NCI-H2081 treated with DMSO at 0.1 percent for 48 hours (cell line): ENCODE measurements at places on chromosomes 1 and 21.

DNA sequence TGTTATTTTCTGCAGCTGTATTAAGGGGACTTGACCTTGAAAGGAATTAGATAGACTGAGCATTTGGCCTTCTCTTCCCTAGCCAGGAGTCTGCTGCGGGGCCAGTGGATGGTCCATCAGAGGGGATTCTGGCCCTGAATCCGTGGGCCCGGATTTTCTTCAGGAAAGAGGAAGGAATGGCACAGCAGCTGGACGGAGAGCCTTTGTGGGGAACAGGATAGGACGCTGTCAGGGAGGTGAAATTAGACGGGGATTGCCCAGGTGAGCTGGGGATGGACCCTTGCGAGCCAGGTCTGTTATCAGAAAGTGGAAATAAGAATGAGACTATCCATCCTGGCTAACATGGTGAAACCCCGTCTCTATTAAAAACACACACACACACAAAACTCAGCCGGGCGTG, 1.7 kb upstream of the C2CD2 start:
- no peak for DNase-seq

DNA sequence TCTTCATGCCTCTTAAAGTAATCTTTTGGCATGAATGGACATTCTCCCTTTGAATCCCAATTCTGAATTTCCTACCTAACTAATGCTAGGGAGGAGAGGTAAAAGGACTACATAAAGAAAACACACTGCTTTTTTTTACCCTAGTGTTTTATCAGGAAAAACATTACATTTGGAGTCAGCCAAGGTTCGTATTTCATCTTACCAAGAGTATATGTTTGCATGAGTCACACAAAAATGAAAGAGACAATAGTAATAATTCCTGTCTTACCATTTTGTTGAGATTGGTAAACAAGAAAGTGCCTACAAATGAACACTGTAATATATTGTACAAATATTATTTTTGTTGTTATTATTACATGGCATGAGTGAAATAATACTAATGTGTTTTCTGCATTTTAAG, 112.9 kb upstream of the WARS2 start:
- DNase-seq: no peak

DNA sequence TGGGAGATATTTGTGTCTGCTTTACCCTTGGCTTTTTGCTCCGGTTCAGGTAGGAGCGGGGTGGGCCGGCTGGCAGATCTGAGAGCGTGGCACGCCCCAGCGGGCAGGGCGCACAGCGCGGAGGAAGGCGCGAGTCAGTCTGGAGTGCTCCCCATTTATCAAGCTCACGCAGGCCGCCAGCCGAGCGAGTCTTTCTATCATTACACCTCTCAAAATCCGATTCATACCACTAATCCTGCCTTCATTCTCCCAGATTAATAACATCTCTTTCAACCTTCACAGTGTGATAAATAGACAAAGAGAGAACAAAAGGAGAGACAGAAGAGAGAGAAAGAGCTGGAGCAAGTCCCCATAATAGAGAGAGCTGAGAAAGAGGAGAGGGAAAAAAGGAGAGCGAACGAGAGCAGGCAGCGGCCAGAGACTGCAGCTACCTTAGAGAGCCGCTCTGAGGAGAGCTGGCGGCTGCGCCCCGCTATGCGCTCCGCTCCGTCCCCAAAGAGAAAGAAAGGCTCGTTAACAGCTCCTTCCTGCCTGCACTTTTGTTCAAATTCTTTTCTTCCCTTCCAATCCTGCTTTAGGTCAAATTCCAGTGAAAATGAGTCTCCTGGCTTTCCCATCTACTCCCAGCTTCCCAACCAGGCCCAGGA, 48.0 kb downstream of the DMAP1 start:
- DNase-seq: no peak

DNA sequence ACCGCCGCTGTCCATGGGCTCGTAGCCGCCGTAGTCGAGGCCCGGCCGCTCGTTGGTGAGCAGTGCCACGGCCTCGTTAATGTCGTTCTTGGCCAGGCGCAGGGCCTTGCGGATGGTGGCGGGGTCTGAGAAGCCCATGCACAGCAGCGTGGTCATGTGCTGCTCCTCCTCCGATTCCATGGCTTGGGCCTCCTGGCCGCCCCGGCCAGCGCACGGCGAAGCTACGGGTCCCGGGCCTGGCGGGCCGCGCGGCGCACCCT, 300 bp downstream of the USP24 start:
- DNase-seq: no peak

GRCh38 chr1:171191992-171192391, 6.9 kb downstream of the FMO2 start:
- DNase-seq: no peak

DNA sequence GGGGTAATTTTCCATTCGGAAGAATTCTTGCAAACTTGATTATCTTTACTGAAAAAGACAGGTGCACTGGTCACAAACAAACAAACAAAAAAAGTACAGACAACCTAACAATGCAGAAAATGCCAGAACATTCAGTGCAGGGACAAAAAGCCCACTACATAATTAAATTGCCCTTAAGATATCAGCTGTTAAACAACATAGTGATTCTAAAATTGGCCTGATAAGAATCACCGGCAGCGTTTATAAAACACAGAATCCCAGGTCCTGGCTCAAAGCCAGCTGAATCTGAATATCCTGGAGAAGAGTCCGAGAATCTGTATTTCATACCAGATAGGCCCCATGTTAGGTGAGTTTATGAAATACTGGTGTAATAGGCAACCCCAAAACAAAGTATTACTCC, 6.1 kb downstream of the PLPP3 start:
- DNase-seq: no peak

- no peak for DNase-seq
Measured at GRCh38 chr1:53367503-53368313, 39.8 kb upstream of the LRP8 start.

GRCh38 chr1:248421384-248421783, 18.5 kb downstream of the OR2T1 start:
- no peak for DNase-seq

DNA sequence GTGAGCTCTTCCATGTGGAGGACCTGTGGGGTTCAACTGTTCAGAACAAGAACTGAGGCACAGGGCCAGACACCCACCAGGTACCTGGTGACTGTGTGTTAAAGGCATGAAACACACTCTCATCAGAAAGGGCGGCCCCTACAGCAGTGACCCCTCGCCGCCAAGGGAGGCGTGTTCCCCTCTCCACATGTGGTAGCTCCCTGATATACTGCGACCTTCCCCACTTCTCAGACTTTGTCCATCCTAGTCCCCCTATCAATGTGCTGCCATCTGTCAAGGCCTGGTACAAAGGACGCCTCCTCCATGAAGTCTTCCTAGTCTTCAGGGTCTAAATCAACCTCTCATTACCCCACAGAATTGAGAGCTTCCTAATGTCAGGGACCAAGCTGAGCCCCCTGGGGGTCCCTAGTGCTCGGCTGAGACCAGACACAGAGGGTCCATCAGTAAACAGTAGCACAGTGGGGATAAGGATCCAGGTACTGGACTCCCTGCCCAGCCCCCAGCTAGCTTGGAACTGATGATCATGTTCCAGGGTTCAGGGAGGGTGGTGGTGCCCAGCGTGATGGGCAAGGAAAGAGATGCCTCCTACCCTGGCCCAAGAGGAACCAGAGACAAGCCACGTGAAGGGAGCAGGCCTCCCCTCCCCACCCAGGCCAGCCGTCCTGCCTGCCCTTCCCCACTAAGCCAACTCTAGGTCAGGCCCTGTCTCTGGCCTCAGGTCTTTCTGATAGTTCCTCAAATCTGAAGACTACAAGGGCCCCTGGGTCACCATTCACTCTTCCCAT, 10.3 kb downstream of the SDC3 start:
- DNase-seq: no peak

GRCh38 chr1:90706437-90707362, 10.4 kb downstream of the BARHL2 start:
- DNase-seq: no peak

GRCh38 chr1:202172015-202172355, 11.6 kb upstream of the PTPN7 start:
- no peak for DNase-seq

- no peak for DNase-seq
Measured at GRCh38 chr1:209307846-209308245, 275.7 kb upstream of the CAMK1G start.

GRCh38 chr1:38991638-38992411, 749 bp downstream of the AKIRIN1 start:
- DNase-seq: no peak

DNA sequence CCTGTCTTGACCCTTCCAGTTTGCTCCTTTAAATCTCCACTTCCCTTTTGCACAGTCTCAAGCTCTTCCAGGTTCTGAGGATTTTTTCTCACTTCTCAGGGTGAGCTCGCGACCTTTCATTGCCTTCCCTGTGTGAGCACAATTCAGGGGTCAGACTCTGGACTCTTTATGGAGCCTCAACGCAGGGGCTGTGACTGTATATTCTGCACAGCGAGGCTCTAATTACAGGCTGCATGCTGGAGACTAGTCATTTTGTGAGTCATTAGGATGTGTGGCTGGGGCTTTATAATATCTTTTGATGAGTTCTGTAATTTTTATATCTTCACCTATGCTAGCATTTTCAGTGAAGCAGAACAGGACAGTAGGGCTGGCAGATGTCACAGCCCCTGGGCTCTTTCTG, 270.7 kb downstream of the KAZN start:
- DNase-seq: no peak

DNA sequence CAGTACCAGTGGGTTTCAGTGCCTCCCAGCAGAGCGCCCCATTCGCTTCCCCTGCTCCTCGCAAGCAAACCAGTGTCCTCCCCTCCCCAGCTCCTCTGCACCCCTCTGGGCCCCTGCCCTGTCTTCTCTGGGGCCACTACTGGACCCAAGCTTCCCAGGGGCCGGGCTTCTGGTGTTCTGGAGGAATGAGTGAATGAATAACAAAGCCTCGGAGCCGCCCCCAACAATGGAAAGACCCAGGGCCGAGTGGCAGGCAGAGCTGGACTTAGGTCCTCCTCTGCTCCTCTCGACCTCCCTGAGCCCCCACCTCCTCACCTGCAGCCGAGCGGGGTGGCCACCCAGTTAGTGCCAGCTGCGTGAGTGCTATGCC, 37.6 kb downstream of the MATN1 start:
- no peak for DNase-seq

DNA sequence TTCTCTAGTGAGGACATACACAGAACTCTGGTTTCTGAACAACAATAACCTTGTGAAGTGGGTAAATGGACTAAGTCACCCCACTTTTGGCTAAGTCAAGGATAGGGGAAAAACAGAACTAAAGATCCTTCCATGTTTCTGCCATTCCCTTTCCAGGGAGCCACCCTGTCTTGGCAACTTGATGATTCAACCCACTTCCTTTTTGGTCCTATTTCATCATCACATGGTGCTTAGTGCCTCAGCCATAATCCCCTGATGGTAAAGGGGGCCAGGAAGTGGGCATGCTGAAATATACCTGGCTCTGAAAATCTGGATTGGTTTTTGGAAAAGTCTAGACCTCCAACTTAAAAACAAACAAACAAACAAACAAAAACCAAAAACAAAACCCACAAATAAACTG, 206.4 kb upstream of the FOXD3 start:
- DNase-seq: no peak

- no peak for DNase-seq
Measured at GRCh38 chr1:26740952-26741351, 45.1 kb downstream of the ARID1A start.

- no peak for DNase-seq
Measured at GRCh38 chr1:207999972-208000371, 89.0 kb upstream of the CD34 start.

- DNase-seq: no peak
Measured at GRCh38 chr1:201883786-201884185, 4.9 kb upstream of the SHISA4 start.

DNA sequence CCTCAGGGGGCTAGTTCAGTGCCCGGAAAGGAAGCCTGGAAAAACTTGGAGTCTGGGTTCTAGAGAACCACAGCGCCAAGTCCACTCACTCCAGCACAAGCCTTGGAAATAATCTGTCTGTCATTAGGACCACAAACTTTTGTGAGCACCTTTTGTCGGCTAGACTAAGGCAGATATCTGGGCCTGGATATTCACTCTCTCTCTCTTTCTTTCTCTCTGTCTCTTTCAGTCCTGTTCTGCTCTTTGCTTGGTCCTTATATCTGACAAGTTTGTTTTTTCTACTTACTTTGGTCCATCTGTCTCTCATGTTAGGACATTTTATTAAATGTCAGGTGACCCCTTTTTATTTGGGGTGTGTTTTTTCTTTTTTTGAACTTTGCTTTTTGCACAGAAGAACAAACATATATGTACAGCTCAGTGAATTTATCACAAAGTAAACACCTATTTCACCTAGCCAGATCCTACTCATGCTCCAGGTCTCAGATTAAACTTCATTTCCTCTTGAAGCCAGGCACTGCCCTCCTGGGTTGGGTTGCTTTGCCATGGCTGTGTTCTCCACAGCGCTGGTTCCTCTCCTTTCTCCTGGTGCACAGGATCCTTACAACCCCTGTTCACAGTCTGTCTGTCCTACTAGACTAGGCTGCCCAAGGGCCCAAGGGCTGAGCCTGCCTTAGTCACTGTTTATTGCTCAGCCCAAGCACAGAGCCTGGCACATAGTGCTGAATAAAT, 40.8 kb downstream of the TCEANC2 start:
- no peak for DNase-seq

GRCh38 chr1:154304664-154305337, 16.1 kb upstream of the AQP10 start:
- DNase-seq: no peak

- no peak for DNase-seq
Measured at GRCh38 chr1:24085546-24085945, 26.4 kb downstream of the MYOM3 start.

DNA sequence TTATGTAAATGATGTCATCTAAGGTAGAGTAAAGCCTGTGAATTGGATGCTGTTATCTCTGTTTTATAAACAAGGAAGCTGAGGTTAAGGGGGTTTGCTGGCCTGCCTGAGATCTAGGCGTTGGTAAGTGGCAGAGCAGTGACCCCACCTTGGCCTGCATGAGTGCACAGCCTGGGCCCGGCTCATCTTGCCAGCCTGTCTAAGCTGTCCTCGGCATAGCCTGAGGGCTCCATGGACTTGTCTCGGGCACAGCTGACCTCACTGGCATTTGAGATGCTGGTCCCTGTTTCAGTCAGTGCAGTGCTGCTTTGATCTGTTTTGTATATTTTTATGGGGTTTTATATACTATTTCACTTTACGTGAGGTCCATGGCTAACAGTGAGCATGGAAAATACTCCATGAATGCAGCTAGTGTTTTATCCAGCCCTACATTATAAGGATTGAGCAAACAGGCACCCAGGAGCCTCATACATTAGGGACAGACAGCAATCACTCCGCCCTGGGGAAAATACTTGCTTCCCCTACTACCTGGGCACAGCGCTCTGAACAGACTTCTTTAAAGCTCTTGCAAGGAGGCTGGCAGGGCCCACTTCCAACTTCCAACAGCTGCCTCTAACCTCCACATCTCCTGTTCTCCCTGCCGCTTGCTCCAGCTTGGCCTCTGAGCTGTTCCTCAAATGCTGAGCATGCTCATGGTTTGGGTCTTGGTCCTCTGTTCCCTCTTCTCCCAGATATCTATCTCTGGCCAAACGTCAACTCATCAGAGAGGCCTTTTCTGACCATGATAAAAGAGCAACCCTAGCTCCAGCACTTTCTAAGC, 150.6 kb upstream of the HMGB4 start:
- no peak for DNase-seq

DNA sequence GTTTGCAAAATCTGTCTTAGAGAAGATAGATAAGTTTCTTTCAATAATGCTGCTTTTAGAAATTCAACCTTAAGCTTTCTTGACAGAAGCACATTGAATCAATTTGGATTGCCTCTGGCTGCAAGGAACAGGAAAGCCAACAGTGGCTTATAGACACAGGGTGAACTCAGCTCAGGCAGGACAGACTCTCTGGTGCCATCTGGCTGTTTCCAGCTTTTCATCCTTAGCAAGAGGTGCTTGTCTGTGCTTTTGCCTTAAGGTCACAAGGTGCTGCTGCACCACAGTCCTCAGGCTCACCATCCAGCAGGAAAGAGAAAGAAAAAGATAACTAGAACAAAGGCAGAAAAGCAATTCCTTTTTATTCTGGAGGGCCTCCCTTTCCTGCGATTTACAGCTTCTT, 93.7 kb upstream of the ETS2 start:
- DNase-seq: no peak
